ENCODE measurements at places on chromosomes 6 and 20. TPM values are rescaled to one million over a fixed set of nuclear protein-coding genes. Genes with fewer than 3 reads are reported as not detected.

The MAFB gene
- total RNA-seq, result 0.22 TPM

DNA sequence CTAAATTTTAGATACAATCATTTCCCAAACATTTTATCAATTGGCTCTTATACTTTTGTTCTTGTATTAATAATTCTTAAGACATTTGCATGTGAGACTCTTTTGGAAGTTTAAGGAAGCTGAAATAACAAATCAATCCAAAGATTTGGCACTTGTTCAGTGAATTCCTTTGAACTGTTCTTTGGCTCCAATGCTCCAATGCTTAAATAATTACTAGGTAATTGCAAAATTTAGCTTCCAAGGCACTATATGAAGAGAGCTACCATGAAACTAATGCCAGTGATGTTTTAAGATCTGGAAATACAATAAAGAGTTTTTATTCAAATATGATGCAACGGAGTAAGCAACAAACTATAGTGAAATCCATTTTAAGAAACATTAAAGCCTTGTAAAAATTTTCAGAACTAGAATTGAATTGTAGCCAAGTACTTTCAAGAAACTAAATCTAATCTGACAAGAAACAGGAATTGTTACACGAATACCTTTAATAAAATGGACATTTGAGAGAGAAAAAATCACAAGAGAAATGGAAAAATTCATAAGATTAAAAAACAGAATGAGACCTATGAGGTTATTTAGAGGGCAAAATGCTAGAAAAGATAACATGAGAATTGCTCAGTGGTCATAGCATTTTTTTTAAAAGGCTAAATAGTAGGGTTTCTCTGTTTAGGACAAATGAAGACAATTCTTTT is 43.6 kb upstream of the SMLR1 start:
- DNase-seq, result no peak

GRCh38 chr6:34152042-34152524 is 6.2 kb upstream of the GRM4 start:
- no peak for DNase-seq

GRCh38 chr6:158801655-158802294 is 17.4 kb downstream of the EZR start:
- no peak for DNase-seq

- no peak for DNase-seq
Measured at GRCh38 chr6:167237438-167238145, 53.5 kb upstream of the UNC93A start.

- DNase-seq, result no peak
Measured at GRCh38 chr20:34515484-34516246, 557 bp upstream of the DYNLRB1 start.

GRCh38 chr20:25006431-25007167 is 14.0 kb upstream of the APMAP start:
- DNase-seq, result no peak

Measured in HCT116 (cell line).